Cerebellum (tissue), 4 donors: ENCODE measurements at places on chromosomes 2 and 18.

- DNase-seq: no peak
Observed at GRCh38 chr2:240948905-240949790, 43.0 kb downstream of the CROCC2 start.

GRCh38 chr2:102074152-102074783 lies 68.3 kb upstream of the IL1R1 start:
- DNase-seq: no peak

DNA sequence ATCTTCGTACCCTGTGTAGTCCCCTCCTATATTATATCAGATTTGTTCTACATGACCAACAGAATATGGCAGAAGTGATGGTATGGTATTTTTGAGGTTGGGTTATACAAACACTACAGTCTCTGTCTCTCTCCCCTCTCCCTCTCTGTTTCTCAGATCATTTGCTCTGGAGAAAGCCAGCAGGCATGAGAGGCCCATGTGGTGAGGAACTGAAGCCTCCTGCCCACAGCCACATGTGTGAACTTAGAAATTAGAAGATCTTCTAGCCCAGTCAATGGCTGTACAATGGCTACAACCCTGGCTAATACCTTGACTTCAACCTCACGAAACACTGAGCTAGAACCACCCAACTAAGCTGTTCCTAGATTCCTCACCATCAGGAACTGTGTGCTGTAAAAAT lies 250.6 kb downstream of the SMAD2 start:
- DNase-seq: no peak

- peak; percentile 19 for DNase-seq
Observed at GRCh38 chr2:208584378-208584985, 177.9 kb downstream of the PTH2R start.

DNA sequence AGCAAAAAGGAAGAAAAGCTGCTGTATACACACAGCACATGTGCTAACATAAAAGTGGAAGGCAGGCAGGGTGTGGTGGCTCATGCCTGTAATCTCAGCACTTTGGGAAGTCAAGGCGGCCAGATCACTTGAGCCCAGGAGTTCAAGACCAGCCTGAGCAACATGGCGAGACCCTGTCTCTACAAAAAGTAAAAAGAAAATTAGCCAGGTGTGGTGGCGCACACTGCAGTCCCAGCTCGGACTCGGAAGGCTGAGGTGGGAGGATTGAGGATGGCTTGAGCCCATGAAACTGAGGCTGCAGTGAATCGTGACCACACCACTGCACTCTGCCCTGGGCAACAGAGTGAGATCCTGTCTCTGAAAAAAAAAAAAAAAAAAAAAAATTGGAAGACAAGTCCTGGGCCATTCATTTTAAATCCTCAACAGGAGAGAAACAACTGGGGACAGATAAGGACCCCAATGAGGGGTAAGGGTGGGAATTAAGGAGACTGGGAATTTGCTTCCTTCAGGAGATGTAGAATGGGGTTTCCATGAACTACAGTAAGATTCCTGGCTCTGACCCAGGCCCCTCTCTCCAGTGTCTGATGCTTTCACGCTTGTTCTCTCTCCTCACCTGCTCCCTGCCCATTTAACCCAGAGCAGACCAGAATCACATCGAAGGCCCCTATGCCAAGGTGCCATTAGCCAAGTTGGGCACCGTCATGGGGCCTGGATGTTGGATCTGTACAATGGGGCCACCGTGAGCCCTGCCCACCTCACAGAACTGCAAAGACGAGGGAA lies 29.6 kb downstream of the TNS1 start:
- no peak for DNase-seq

DNA sequence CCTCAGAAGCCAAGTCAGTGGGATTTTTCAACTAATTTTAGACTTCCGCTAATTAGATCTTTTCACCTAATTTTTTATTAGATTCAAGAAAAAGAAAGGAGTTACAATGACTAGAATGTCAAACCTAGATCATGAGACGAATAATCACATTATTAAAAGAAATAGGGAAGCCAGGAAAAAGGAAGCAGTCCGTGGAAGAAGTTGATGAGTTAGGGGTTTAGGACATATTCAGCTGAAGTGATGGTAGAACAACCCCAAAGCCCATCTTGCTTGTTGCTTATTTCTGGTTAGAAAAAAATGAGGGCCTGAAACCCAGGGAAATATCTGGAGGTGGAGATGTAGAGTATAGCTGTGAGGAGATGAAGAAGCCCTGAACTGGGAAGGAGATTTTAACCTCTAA lies 8.0 kb downstream of the KLF7 start:
- DNase-seq: no peak

DNA sequence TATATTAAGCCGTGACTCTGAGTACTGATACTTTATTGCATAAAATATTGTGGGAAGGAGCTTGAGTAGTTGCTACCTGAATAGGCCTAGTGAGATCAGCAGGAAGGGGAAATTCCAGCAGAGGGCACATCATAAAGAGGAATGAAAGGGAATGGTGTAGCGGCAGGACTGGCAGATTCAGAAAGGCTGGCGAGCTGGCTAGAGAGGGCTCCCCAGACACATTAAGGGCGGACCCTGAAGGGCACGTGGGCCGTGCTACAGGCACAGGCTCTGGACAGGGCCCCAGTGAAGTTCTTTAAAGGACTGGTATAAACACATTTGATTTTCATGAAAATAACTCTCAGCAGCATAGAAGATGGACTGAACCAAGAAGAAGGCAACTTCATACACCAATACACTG lies 43.0 kb downstream of the PTPN2 start:
- DNase-seq: no peak

GRCh38 chr2:226515344-226516055 lies 284.1 kb downstream of the IRS1 start:
- DNase-seq: no peak

DNA sequence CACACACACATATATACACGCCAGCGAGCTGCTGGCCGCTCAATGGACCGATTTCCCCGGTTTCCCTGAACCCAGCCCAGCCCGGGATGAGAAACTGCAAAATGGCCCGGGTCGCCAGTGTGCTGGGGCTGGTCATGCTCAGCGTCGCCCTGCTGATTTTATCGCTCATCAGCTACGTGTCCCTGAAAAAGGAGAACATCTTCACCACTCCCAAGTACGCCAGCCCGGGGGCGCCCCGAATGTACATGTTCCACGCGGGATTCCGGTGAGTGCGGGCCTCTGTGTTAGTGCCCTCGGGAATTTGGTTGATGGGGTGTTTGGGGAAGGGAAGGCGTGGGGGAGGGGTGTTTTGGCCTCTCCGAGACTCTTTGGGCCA lies 392 bp downstream of the ST8SIA3 start:
- peak; percentile 42 for DNase-seq

GRCh38 chr18:28050545-28050944 lies 126.4 kb downstream of the CDH2 start:
- no peak for DNase-seq

DNA sequence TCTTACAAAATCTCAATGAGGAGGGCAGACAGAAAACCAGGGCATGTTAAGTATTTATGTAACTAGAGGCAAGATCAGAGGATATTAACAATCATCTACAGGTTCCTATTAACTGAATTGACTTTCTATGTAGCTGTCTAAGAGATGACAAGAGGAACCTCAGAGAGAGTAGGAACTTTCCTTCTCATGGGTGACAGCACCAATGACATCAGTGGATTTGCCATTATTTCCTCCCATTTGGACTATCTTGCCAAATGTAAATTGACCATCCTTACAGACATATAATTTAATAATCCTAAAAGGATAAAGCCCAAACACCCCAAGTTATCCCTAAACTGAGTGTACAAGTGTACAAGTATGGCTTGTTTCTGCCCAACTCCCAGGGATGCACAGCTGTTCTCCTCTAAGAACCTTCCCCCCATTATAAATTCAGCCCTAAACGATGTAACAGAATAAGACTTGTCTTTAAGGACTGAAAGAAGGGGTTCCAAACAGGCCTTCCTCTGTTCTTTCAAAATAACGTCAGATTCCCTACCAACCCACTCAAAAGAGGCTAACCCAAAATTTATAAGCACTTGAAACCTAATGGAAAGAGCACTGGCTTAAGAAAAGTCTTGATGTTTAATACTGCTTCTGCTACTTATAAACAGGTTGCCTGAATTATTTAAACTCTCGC lies 73.4 kb upstream of the CHAC2 start:
- DNase-seq: no peak

DNA sequence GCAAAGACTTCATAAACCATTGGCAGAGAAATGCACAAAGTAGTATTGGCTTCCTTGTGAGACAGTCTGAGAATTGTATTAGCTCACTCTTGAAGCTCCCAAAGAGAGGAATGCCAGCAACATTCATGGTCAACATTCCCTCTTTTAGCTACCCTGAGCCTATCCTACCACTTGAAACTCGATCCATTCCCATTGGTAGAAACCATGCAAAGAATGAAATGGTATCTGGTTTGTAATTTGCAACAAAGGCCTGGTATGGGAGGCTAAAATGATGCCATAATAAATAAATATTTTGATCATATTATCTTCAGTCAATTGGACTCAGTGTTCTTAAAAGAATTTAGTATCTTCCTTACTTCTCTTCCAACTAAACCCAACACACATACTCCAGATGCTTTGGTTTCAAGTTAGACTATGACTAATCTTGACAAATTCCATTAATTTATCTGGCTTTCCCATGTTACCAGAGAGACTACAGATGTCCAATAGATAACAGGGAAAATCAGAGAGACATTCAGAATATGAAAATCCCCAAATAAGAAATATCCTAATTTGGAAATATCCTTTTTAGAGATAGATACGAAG lies 102.9 kb downstream of the DHRS9 start:
- no peak for DNase-seq

DNA sequence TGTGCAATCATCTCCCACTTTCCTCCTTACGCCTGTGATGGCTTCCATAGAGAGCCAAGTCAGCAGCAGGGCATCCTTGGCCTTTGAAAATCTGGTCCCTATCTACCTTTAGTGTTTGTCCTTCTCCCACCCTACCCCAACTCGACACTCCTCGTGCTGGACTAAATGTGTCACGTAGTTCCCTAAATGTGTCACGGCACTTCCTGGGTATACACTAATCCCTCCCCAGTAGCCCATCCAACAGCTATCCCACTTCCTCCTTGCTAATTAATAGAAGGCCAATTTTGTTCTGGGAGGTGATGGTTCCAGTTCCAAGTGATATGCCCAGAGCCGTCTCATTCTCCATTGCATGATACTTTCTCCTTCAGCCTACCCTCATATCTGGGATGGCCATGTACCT lies 36.5 kb upstream of the ZFP36L2 start:
- DNase-seq: no peak

DNA sequence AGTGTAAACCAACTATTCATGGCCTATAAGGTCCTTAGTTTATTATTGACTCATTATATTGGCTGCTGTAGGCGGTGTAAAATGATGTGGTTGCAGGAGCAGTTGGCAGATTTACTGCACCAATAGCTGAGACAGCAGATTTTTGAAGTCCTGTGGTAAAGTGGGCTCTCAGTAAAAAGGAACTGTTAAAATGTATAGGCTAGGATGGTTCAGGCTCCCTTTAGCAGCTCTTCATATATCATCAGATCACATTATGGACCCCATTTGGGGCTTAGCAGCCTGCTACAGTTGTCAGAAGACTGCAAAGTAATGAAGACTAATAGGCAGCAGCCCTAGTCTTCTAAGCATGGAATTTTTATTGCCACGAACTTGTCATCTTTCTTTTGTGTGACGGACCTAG lies 27.8 kb downstream of the MTX2 start:
- no peak for DNase-seq

DNA sequence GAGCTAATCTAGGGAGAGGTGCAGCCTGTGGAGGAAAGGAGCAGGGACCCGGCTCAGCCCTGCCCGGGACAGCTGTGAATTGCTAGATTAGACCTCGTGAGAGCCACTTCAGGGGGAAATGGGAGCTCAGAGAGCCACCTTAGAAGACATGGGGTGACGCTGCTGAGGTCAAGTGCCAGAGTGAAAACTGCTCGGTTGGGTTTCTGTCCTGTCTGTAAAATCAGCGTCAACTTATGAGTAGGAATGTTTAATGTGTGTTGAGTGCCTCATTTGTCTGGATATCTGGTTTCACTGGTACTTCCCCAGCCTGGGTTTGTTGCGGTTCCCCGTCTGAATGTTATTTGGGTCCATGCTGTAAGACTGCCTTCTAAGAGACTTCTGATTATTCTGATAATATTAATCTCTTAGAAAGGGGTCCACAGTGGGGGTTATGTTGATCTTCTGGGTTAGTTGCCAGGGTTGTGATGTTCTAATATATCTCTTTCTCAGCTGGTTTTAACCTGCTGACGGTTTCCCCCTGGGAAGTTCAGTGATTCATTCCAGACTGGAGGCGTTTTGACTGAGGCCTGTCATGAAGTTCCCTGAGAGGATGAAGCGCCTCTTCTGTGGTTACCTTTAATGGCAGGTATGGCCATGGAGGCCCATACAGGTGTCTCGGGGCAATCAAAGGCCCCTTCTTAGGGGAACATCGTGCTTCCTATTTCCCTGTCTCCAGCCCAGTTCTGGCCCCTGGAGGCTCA lies 175.9 kb downstream of the SH3RF3 start:
- no peak for DNase-seq
